ENCODE measurements at places on chromosomes 7 and 10. TPM values are rescaled to one million over a fixed set of nuclear protein-coding genes. Genes with fewer than 3 reads are reported as not detected.

The GIMAP4 gene
- not detected for total RNA-seq

The SPDYE1 gene
- total RNA-seq, result not detected

The LRRN3 gene
- total RNA-seq, result 0.43 TPM

- H3K27ac ChIP-seq, result no peak overlapping the region
- H3K27me3 ChIP-seq, result no peaks in the 10 kb centered on the region
- no peak overlapping the region for H3K4me3 ChIP-seq
Observed at GRCh38 chr10:79287973-79288723, 59.1 kb upstream of the PPIF start.

DNA sequence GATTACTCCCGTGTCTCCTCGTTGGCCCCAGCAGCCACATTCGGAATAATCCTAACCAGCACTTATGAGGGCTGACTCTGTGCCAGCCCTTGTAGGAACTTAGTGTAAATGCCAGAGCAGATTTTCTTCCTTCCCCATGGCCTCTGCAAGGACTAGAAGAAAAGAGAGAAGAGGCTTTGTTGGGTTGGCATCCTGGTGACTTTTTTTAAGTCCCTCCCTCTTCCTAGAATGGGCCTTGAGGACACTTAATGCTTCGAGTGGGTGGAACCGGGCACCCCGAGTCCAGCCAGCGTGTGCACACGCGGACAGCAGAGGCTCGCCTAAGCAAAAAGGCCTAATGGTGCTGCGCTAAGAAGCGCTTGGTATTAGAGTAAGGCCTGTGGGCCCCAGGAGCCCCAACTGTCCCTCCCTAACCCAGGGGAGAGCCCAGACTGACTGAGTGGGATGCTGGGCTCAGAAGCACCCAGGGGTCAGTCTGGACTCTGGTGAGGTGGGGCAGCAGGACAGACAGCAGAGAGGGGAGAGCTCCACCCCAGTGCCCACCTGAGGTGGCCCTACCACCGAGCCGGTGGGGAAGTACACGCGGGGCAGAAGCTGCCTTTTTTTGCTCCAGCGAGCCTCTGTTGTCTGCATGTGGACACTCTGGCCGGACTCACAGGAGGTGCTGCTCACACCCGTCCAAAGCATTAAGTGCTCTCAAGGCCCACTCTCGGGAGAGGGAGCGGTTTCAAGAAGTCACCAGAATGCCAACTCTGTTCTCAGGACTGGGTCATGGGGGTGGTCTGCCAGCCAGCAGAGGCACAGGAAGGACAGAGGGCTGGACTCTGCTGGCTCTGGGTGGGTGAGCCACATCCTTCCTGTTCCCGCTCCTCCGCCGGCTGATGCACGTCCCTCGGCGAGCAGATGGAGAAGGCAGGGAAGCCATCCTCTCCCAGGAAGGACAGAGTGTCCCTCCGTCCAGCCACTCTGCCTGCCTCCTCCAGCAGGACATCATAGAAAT, 12.5 kb downstream of the ITPRIP start:
- DNase-seq, result no peak
- H3K27ac ChIP-seq, result no peak overlapping the region
- H3K36me3 ChIP-seq, result peaks cover 2% of the 10 kb centered on the region
- no peak overlapping the region for H3K4me3 ChIP-seq

All from GM23248 (cell line).